ENCODE measurements at places on chromosomes 3 and 15.

GRCh38 chr15:76382987-76383728 lies 46.6 kb downstream of the ISL2 start:
- DNase-seq = no peak

GRCh38 chr15:57281321-57281720 lies 95.0 kb upstream of the CGNL1 start:
- DNase-seq = no peak

- no peak for DNase-seq
Measured at GRCh38 chr15:89167267-89168176, 53.9 kb downstream of the RLBP1 start.

DNA sequence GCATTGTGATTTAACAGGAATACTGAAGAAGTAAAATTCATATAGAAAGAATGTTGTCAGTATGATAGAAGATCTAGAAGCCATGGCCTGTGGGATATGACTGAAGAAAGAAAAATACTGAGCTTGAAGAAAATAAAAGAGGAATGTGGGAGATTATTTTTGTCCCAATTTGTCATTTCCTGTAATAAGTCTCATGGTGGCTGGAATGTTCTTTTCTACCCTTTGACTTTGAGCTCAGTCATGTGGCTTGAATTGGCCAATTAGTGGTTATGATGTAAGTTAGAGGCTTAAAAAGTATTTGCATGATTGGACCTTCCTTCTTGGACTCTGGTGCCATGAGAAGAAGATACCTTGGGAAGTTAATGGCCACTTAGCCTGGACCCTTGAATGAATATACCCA lies 14.1 kb downstream of the APH1B start:
- DNase-seq = no peak

DNA sequence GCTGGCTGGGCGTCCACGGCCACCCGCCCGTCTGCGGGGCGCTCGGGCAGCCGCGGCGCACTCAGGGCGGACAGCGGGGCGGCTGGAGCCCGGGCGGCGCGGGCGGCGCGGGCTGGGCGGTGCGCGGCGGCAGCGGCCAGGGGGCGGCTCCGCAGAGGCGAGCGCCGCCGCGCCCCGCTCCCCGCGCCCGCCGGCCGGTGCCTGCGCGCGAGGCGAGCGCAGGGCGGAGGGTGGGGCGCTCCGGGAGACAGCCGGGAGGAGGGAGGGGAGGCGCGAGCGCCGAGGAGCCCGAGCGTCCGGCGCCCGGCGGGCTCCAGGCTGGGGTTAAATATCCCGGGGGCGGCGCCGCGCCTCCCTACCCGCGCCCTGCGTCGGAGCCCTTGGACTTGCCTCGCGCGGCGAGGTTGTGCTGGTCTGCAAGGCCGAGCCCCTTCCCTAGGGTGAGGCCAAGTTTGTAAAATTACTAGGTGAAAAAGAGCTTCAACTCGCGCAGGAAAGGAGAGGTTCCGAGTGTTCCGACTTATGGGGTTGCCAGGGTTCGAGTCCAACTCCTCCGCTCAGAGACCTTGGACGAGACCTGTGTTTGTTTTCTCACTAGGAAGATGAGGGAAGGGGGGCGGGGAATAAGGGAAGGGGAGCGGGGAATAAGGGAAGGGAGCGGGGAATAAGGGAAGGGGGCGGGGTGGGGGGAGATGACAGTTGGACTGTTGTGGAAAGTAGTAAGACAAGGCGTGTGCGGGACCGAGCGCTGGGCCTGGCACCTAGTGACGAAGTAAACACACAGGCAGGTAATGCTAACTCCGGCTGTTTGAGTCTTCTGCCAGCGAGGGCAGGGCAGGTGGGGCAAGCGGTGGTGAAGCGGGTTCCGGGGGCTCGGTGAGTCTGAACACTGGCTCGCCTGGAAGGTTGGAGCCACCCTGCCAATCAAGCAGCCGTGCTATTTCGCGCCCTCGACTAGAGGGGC lies at the start of gene TNFAIP8L3:
Gene TNFAIP8L3 (minus strand): TSS at position 301 of the 964 bp plus-strand sequence. CDS start 311 bp downstream, outside the sequence.
- DNase-seq = peak; percentile 47

DNA sequence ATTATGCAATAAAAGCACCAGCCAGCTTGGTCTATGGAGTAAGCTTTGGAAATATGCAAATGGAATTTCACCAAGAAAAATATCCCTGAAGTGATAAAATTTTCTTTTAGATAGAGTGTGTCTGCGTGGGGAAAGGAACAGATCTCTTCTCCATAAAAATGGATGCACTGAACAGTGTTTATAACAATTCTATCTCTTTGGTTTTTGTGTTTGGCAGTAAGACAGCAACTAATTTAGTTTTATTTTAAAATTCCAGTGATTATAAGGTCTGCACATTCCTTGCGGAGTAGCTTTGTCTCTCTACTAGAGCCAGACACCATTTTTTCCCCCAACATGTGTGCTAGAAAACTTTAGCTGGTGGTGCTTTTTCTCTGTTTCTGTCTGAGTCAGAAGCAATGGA lies 712.4 kb downstream of the GRM7 start:
- DNase-seq = no peak

DNA sequence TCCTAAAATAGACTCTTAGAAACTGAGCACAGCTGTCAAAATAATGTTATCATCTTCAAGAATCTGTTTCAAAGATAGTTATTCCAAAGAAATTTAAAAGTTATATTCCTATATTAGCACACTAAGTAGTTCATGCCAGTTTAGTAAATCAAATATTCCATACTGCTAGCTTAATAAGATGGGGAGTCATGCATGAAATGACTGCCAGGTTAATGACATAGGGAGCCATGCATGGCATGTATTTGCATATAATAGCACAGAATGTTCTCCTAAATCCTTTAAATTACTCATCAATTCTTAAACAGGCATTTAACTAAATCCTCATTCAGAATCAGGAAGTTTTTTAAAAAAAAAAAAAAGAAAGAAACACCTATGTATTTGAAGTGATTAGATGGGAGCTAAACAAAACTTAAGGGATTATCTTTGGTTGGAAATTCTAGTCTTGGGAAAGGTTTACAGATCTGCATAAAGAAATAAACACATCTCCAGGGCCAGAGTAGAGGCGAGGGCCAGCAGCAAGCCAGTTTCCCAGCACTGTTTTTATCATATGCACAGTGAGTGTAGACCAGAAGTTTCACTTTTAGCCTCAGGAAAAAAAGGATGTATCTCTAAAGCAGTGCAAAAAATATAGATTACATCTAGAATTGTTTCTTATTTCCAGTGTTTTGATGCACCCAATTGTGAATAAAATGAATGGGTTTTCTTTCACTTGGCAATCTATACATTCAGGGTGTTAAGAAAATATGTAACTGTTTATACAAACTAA lies 366.4 kb upstream of the AGTR1 start:
- DNase-seq = no peak

- no peak for DNase-seq
Measured at GRCh38 chr15:89346516-89347231, 12.1 kb upstream of the POLG start.

DNA sequence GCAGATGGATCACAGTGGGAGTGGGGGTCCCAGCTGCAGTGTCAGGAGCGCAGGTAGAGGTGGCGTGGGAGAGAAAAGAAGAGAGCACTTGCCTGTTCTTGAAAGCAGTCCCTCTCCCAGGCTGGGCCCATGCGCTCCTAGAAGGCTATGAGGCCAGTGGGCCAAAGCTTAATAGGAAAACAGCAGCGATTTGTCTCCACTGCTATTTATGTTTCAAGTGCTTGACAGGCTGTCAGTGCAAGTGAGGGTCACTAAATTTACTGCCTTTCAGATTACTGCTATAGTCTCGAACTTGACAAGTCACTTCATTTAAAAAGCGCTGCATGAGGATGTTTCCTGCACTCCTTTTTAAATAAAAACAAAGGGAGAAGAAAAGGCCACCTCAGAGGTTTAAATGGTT lies 239.5 kb downstream of the GAP43 start:
- DNase-seq = no peak

DNA sequence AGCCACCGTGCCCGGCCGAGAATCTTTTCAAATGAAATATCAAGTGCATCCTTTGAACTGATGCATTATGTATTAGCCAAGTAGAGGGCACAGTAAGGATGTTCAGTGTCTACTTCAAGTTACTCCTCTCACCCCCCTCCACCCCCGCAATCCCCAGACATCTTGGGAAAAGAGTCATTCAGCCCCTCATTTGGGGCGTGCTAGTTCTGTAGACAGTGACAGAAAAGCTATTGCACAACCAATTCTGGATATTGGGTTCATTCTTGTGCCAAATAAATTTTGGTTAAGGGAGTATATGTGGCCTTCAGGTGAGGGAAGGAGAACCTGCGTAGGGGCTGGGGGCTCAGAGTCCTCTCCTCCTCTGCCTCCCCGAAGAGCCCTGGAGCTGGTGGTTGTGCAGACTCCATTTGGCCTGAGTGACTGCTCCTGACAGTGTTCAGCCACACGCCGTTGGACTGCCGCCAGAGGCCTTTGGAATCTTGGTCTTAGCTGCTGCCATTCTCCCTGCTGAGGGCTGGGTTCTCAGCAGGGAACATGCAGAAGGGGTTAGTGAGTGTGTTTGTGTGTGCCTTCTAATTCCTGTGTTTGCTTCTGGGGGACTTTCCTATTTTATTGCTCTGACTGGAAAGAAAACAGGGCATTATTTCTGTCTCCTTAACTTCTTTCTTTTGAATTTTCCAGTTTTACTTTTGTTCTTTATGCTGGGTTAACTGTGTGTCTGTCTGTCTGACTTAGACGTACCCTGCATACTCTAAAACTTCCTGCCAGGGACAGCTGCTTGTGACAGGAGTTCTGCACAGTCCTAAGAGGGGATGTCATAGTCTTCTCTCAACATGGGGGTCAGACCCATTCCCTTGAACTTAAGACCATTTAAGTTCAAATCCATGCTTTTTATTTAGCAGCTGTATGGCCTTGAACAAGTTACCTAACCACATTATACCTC lies 21.0 kb downstream of the RARB start:
- peak; percentile 88 for DNase-seq

DNA sequence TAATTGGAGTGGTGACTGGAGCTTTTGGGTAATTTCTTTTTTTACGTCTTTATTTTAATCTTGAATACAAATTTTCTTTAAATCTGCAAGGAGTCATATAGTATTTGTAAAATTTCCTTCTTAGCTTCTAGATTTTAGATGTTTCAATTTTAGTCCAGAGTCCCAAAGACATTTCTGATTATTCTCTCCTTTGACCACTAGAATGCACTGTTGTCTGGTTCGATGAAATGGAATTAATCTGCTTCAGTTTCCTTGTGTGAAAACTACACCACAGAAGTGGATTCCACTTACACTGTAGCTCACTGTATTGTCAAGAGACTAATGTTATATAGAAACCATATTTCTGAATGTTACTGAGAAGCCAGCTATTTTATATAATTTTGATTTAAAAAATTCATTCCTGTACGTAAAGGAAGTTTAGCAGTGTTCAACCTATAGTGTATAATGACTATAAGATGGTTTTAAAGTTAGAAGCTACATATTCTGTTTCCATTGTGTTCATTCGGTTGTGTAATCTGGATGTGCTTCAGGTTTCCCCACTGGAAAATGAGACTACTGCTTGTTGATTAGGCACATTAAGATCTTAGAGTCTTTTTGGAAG lies 6.1 kb downstream of the GRAMD1C start:
- DNase-seq = no peak

- DNase-seq = no peak
Measured at GRCh38 chr3:128348805-128349531, 117.7 kb downstream of the DNAJB8 start.

GRCh38 chr3:194235160-194235559 lies 99.2 kb downstream of the HES1 start:
- no peak for DNase-seq

DNA sequence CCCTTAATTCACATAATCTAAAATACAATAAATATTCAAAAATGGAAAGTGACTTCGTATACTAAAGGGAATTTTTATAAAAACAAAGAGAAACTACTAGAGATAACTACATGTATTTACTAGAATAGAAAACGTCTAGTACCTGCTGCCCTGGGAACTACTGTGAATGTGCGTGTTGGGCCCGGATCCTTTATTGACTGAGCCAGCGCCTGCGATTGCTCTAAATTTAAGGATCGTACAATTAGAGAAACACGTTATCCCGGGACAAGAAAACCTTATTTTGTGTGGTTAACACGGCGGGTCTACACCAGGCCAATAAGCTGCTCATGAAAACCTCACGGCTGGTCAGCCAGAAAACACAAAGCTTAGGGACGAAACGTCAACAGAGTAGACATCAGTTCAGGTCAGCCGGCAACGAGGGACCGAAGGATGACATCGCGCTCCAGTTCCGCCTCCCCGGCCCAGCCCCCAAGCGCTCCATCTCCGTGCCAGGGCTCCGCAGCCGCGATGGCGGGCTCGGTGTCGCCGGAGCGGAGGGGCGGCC lies 555 bp downstream of the TM2D3 start:
- peak; percentile 64 for DNase-seq

GRCh38 chr3:66638717-66639116 lies 137.9 kb upstream of the LRIG1 start:
- no peak for DNase-seq

- no peak for DNase-seq
Measured at GRCh38 chr3:95134693-95135413, 1072.0 kb downstream of the NSUN3 start.

DNA sequence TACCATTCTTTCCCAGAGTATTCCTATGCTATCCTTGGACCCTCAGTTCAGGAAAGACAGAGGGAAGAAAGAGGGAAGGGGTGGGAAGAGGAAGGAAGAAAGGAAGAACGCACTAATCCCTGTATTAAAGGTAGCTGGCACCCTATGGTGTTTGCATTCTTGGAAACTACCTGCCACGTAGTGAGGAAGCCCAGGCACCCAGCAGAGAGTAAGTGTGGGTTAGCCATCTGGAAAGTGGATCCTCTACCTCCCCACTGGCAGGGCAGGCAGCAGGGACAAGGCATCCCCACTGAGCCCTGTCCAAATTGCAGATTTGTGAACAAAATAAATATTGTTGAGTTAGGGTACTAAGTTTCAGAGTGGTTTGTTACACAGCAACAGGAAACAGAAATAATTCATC lies 8.8 kb downstream of the RBP1 start:
- no peak for DNase-seq

DNA sequence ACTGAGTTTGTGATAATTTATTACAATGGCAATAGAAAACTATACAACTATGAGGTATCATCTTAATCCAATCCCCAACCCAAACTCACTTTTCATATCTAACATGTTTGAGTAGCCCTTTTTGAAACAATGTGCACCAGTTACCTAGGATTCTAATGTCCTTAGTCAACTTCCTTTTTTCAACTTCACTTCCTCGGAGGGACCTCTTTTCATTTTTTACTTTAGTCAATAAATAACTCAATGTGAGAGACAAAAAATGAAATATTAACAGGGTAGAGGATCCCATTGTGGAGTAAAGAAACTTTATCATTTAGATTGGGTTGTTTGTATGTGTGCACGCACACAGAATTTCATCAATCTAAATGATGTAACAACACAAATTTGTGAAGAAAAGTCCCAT lies 193.6 kb upstream of the LRRC3B start:
- no peak for DNase-seq
